Common myeloid progenitor, CD34-positive (primary cell): ENCODE measurements at places on chromosomes 5 and 9.

GRCh38 chr5:172417130-172417841 is 37.0 kb downstream of the SH3PXD2B start:
- DNase-seq, result no peak

DNA sequence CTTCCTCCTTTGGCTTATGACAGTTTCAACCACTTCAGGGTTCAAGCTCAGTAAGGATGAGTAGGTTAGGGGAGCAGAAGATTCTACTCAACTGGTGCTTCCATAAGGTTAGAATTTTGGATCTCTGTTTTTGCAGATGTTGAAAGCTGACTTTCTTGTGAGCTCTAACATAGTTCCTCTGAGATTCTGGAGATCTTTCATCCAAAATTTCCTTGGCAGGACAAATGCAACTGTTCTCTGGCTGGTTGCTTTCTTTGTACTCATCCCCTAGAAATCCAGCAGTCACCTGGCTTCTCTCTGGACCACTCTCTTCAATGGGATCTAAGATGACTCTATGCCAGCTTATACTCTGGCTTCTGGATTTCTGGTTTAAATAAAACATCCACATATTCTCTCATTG is 189.6 kb downstream of the ESM1 start:
- DNase-seq, result no peak

- no peak for DNase-seq
These were observed 17.3 kb upstream of the TNIP1 start for GRCh38 chr5:151097820-151098767.

- no peak for DNase-seq
These were observed 410.1 kb downstream of the CDH18 start for GRCh38 chr5:19577882-19578281.

- DNase-seq, result no peak
These were observed 66.1 kb downstream of the DCP2 start for GRCh38 chr5:113042491-113043243.

DNA sequence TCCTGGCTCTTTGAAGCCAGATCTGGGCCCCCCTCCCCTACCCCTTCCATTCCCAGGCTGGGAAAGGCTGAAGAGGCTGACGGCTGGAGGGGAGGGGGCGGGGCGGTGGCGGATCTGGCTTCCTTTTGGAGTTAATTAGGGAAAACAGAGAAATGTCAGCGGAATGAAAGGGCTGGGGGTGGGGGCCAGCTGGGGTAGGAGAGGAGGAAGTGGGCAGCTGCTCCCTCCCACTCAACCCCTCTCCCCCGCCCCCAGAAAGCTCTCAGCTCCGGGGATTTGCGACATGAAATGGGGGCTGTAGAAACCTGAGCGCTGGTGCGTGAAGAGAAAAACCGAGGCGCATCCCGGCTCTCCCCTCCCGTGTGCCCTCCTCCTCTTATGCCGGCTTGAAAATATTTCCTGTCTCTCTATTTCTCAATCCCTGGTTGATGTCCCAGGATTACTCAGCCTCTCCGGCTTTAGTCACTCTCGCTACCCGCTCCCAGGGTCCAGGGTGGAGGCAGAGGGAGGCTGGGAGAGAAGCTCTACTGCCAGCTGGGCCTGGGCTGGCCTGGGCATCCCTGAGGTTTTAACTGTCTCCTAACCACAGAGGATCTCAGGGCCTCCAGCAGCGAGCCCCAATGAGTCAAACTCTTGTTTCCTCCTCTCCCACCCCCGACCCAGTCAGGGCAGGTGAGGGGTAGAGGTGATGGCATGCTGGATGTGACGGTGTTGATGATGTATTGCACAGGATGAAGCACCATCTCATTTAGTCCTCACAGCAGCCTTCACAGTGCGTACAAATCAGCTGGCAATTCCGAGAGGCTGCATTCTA is 20.1 kb downstream of the PCDHGC5 start:
- no peak for DNase-seq

DNA sequence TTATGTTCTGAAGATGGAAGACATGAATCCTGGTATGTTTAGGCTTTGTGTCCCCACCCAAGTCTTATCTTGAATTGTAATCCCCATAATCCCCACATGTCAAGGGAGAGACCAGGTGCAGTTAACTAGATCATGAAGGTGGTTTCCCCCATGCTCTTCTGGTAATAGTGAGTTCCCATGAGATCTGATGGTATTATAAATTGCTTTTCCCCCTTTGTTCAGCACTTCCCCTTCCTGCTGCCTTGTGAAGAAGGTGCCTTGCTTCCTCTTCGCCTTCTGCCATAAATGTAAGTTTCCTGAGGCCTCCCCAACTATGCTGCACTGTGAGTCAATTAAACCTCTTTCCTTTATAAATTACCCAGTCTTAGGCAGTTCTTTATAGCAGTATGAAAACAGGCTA is 229.0 kb downstream of the ARL15 start:
- no peak for DNase-seq

DNA sequence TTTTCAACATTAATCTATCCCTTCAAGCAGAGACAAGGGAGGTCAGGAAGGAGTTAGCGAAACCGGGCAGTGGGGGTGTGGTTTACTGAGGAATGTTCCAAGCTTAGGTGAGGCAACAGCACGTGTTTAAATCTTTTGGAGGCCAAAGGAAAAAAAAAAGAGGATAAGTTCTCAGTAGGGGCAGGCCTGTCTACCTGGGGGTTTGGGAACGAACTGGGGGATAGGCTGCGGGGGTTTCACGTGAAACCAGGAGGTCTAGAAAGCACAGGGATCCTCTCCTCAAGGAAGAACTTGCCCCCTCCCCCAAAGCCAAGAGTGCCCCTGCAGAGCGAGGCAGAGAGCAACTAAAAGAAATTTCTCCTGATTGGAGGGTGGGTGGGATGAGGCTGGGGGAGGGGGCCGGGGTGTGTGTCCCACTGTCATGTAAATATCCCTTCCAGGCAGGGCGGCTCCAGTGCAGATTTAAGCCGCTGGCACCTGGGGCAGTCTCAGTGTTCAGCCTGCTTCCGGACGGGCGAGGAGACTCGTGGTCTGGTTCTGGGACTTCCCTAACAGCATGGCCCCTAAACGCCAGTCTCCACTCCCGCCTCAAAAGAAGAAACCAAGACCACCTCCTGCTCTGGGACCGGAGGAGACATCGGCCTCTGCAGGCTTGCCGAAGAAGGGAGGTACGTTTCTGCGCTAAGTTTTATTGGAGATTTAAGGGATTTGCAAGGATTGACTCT is 5.5 kb upstream of the SET start:
- DNase-seq, result peak; percentile 81

DNA sequence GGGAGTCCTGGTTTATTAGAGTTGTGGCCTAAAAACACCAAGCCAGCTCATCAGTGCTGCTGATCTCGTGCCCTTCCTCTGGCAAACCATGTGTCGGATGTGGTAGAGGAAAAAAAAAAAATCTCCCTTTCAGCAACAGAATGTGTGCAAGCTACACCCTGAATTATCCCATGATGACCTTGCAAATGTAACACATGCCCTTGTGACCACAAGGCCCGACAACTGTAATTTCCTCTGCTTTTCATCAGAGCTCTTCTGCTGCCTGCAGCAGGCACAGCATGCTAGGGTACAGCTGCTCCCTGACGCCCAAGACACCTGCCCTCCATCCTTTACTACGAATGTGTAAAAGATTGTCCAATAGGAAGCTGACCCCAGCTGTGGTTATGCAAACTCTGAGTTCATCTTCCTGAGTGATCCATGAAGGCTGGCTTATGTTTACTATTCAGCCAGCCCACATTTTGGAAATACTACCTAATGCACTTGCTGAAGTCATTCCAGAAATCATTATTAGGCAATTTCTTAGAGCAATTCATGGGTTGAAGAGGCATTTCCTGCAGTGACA is 14.6 kb upstream of the BNC2 start:
- DNase-seq, result peak; percentile 97

DNA sequence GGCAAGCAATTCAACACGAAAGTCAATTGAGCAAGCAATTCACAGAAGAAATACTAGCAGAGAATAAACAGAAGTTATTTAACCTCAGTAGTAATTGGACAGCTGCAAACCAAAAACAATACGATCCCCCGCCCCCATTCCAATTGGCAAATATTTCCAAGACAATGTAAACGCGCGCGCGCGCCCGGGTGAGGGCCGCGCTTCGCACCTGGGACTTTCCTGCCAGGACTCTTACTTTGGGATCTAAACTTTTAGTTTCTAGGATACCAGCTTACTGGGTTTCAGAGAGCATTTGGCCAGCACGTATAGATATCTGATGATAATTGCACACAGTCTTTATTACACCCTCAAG is 8.6 kb downstream of the RUFY1 start:
- DNase-seq, result no peak
